Breast epithelium (tissue), 4 donors: ENCODE measurements at places on chromosomes 7 and 10.

DNA sequence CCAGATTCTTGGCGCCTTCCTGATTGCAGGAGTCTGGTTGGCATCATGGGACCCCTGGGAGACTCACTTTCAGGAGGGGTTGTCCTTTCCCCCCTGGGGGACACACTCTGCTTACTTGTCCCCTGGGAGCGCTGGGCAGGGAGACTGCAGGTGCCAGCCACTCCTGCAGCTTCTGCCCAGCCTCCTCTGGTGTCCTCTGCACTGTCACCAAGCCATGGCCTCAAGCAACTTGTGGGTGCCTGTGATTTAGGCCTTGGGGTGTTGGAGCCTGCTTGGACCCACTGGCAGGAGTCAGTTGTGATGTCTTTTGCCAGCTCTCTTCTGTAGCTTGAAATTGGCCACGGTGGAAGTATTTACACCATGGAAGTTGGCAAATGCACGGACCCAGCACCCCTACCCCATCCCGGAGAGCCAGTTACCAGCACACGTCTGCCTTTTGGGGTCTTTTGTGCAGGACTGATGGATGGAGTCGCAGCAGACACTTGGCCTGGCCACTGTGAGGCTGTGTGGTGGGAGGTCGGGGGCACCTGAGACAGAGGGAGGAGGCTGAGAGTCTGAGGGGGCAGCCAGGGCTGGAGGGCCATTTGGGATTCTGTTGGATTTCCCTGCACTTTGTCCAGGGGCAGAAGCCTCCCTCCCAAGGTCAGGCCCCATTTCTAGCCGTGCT lies 104.7 kb downstream of the LHPP start:
- no peaks in the 10 kb centered on the region for H3K27me3 ChIP-seq
- no peak for DNase-seq
- H3K4me3 ChIP-seq, result no peak overlapping the region
- H3K27ac ChIP-seq, result no peak overlapping the region
- no peaks in the 10 kb centered on the region for H3K4me1 ChIP-seq

GRCh38 chr10:112532189-112532588 lies 85.2 kb downstream of the VTI1A start:
- H3K4me3 ChIP-seq, result no peak overlapping the region
- no peaks in the 10 kb centered on the region for H3K36me3 ChIP-seq
- peak overlapping the region; percentile 67 for H3K27ac ChIP-seq
- H3K4me1 ChIP-seq, result no peaks in the 10 kb centered on the region

DNA sequence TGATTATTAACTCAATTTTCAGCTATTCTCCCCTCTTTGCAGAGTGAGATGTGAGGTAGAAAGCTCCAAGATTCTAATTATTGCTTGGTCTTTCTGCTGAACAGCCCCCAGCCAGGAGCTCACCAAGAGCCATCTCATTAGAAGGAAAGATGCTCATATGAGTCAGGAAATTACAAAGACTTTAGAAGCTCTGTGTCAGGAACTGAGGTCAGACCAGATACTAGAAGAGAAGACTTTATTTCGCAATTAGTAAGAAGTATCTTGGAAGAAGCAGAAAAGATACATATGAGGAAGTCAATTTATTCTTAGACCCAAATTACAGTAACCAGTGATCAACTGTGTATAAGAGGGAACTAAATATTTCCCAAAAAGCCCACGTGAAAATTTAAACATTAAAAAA lies 626.9 kb downstream of the ZWINT start:
- H3K36me3 ChIP-seq, result no peaks in the 10 kb centered on the region
- H3K27ac ChIP-seq, result no peak overlapping the region
- no peaks in the 10 kb centered on the region for H3K27me3 ChIP-seq
- no peaks in the 10 kb centered on the region for H3K4me1 ChIP-seq

- H3K4me1 ChIP-seq, result peaks cover 11% of the 10 kb centered on the region
- H3K36me3 ChIP-seq, result no peaks in the 10 kb centered on the region
- H3K4me3 ChIP-seq, result no peak overlapping the region
- no peak for DNase-seq
- peaks cover 61% of the 10 kb centered on the region for H3K27me3 ChIP-seq
- H3K27ac ChIP-seq, result no peak overlapping the region
Observed at GRCh38 chr10:23171232-23171876, 20.8 kb upstream of the PTF1A start.

- H3K4me3 ChIP-seq, result no peak overlapping the region
- no peaks in the 10 kb centered on the region for H3K27me3 ChIP-seq
- H3K36me3 ChIP-seq, result no peaks in the 10 kb centered on the region
- DNase-seq, result no peak
Observed at GRCh38 chr10:1451941-1452340, 285.4 kb downstream of the ADARB2 start.

GRCh38 chr7:50216626-50217025 lies 87.9 kb upstream of the IKZF1 start:
- no peak overlapping the region for H3K27ac ChIP-seq
- no peaks in the 10 kb centered on the region for H3K36me3 ChIP-seq
- DNase-seq, result no peak

DNA sequence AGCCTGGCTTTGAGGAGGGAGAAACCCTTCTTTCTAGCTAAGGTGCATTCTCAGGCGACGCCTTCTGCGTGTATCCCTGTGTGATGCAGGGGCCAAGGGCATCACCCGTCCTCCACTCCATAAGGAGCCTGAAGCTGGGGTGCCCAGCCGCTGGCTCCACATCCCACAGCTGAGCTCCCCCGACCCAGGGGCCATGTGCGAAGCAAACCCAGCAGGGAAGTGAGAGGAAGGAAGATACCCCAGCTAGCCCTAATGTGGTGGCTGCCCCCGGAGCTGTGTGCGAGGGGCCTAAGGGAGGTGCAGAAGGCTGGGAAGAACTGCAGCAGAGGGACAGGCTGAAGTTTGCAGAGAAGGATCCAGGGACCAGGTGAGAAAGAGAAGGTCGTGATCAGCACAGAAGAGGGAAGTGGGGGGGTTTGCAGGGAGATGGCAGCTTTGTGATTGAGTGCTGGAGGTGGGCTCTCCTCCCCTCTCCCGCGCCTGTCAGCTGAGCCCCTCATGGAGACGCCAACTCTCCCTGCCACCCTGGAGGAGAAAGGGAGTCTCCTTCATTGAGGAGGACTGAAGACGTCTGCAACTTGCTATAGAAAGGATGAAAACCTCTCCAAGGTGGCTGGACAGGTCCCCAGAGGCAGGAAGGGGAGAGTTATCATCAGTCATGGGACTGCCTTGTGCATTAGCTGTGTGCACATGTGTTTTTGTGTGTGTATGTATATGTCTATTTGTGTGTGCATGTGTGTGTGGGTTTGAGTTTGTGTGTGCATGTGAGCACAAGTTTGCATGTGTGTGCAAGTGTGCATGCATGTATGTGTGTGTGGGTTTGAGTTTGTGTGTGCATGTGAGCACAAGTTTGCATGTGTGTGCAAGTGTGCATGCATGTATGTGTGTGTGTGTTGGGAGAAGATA lies 3.5 kb upstream of the CALML5 start:
- no peaks in the 10 kb centered on the region for H3K27me3 ChIP-seq
- peaks cover 15% of the 10 kb centered on the region for H3K4me1 ChIP-seq
- peak overlapping the region; percentile 64 for H3K27ac ChIP-seq
- no peaks in the 10 kb centered on the region for H3K36me3 ChIP-seq
- H3K4me3 ChIP-seq, result no peak overlapping the region

GRCh38 chr7:157768198-157768597 lies 431.4 kb downstream of the DNAJB6 start:
- no peaks in the 10 kb centered on the region for H3K27me3 ChIP-seq
- no peaks in the 10 kb centered on the region for H3K4me1 ChIP-seq
- no peaks in the 10 kb centered on the region for H3K36me3 ChIP-seq
- no peak for DNase-seq
- H3K27ac ChIP-seq, result no peak overlapping the region
- no peak overlapping the region for H3K4me3 ChIP-seq

GRCh38 chr7:151468217-151469018 lies 28.5 kb upstream of the CRYGN start:
- H3K4me1 ChIP-seq, result no peaks in the 10 kb centered on the region
- H3K27me3 ChIP-seq, result no peaks in the 10 kb centered on the region
- peaks cover 10% of the 10 kb centered on the region for H3K36me3 ChIP-seq
- no peak for DNase-seq
- H3K4me3 ChIP-seq, result no peak overlapping the region

DNA sequence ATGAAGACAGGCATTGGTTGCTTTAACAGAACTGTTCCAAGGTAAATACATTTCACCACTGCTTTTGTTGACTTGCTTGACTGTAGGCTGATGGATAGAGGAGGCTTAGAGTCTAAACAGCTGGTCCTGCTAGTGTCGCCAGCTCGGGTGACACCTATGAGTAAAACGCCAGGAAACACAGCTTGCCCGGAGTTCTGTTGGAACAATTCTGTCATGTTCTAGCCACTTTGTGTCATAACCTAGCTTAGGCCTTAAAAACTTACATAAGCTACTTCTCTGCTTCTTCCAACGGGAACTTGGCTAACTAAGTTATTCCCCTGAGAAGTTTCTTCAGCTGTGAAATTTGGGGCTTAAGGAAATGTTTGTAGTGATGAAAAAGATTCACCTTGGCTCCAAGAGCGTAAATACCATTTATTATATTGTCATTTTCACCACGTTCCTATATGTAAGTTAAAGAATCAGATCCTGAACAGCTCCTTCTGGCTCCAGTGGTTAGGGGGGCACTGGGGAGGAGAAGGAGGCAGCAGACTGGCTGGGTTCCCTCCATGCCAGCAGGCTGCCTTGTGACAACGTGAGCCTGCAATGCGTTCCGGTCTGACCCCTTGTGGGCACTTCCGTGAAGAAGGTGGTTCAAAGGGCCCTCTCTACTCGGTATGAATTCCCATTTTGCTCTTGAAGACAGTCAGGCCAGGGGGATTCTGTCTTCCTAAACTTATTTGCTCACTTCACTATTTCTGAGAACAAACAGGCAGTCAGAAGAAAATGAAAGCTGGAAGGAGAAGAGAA lies 253.2 kb downstream of the BMPER start:
- H3K4me3 ChIP-seq, result no peak overlapping the region
- H3K27me3 ChIP-seq, result no peaks in the 10 kb centered on the region
- no peak overlapping the region for H3K27ac ChIP-seq
- DNase-seq, result no peak

DNA sequence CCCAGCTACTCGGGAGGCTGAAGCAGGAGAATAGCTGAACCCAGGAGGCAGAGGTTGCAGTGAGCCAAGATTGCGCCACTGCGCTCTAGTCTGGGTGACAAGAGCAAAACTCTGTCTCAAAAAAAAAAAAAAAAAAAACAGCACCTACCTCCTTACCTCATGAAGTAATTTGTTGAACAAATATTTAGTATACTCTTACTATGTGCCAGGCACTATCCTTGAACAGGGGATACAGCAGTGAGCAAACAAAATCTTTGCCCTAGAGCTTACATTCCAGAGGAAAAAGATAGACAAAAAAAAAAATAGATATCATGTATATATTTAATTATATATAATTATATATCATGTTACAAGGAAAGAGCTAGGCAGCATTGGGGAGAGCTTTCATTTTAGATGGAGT lies 36.4 kb upstream of the HERPUD2 start:
- H3K27me3 ChIP-seq, result no peaks in the 10 kb centered on the region
- H3K27ac ChIP-seq, result no peak overlapping the region
- DNase-seq, result no peak
- no peak overlapping the region for H3K4me3 ChIP-seq

DNA sequence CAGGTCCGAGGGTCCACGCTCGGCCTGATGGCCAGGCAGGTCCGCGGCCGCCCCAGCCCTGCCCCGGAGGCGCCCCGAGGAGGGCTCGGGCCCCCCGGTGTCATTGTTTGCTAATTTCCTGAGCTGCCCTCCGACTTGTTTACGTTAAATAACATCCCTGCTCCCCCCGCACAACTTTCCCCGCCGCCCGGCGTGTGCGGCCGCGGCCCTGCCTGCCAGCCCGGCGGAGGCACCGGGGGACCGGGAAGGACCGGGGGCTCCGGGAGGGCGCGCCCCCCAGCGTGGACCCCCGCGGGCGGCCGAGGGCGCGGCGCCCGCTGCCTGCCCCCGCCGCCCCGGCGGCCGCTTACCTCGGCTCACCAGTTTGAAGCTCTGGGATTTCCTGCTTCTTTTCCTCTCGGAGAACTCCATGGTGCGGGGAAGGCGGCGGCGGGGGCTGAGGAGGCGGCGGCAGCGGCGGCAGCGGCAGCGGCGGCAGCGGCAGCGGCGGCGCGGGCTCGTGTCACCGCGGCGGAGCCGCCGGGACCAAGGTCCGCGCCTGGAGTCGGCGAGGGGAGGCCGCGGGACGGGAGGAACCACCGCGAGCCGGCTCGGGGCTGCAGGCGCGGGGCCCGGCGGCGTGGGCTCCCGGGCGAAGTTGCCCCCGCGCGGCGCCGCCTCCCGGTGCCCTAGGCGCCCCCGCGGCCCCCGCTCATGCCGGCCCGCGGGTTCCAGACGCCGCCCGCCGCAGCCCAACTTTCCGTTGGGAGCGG lies 515 bp downstream of the BEND7 start:
- DNase-seq, result no peak
- peak overlapping the region; percentile 56 for H3K4me3 ChIP-seq
- H3K36me3 ChIP-seq, result no peaks in the 10 kb centered on the region
- no peaks in the 10 kb centered on the region for H3K27me3 ChIP-seq
- H3K4me1 ChIP-seq, result no peaks in the 10 kb centered on the region

- no peaks in the 10 kb centered on the region for H3K27me3 ChIP-seq
- H3K4me1 ChIP-seq, result no peaks in the 10 kb centered on the region
- H3K27ac ChIP-seq, result no peak overlapping the region
Observed at GRCh38 chr7:20299647-20300312, 30.9 kb upstream of the ITGB8 start.

GRCh38 chr10:32489158-32489557 lies 43.2 kb downstream of the CCDC7 start:
- no peak overlapping the region for H3K27ac ChIP-seq
- H3K27me3 ChIP-seq, result no peaks in the 10 kb centered on the region
- DNase-seq, result no peak
- no peaks in the 10 kb centered on the region for H3K4me1 ChIP-seq

GRCh38 chr7:112010109-112010508 lies 196.1 kb downstream of the DOCK4 start:
- no peak overlapping the region for H3K27ac ChIP-seq
- no peak for DNase-seq
- no peak overlapping the region for H3K4me3 ChIP-seq
- no peaks in the 10 kb centered on the region for H3K27me3 ChIP-seq
- no peaks in the 10 kb centered on the region for H3K36me3 ChIP-seq
- no peaks in the 10 kb centered on the region for H3K4me1 ChIP-seq

GRCh38 chr10:35063837-35064454 lies 26.2 kb downstream of the CUL2 start:
- H3K4me1 ChIP-seq, result no peaks in the 10 kb centered on the region
- H3K27me3 ChIP-seq, result no peaks in the 10 kb centered on the region
- no peak overlapping the region for H3K4me3 ChIP-seq
- no peaks in the 10 kb centered on the region for H3K36me3 ChIP-seq

GRCh38 chr7:16399265-16399831 lies 22.0 kb downstream of the CRPPA start:
- H3K36me3 ChIP-seq, result no peaks in the 10 kb centered on the region
- H3K4me1 ChIP-seq, result no peaks in the 10 kb centered on the region
- no peak overlapping the region for H3K27ac ChIP-seq

GRCh38 chr10:80500572-80501380 lies 36.9 kb upstream of the SH2D4B start:
- H3K36me3 ChIP-seq, result no peaks in the 10 kb centered on the region
- DNase-seq, result no peak
- no peaks in the 10 kb centered on the region for H3K27me3 ChIP-seq
- peak overlapping the region; percentile 92 for H3K27ac ChIP-seq
- no peak overlapping the region for H3K4me3 ChIP-seq

GRCh38 chr10:73876971-73877370 lies 2.6 kb upstream of the CAMK2G start:
- DNase-seq, result no peak
- peak overlapping the region; percentile 17 for H3K27ac ChIP-seq
- H3K4me1 ChIP-seq, result peaks cover 6% of the 10 kb centered on the region
- H3K27me3 ChIP-seq, result no peaks in the 10 kb centered on the region
- H3K4me3 ChIP-seq, result no peak overlapping the region

- no peaks in the 10 kb centered on the region for H3K27me3 ChIP-seq
- H3K27ac ChIP-seq, result no peak overlapping the region
- DNase-seq, result no peak
- no peaks in the 10 kb centered on the region for H3K36me3 ChIP-seq
- no peaks in the 10 kb centered on the region for H3K4me1 ChIP-seq
- no peak overlapping the region for H3K4me3 ChIP-seq
Observed at GRCh38 chr7:155043756-155044155, 26.4 kb upstream of the HTR5A start.
